ENCODE measurements at places on chromosomes 2 and 18. TPM values are rescaled to one million over a fixed set of nuclear protein-coding genes. Genes with fewer than 3 reads are reported as not detected.

GRCh38 chr2:225002039-225002655 is 40.1 kb downstream of the DOCK10 start:
- DNase-seq: no peak
- no peak overlapping the region for H3K27ac ChIP-seq
- H3K4me1 ChIP-seq: no peaks in the 10 kb centered on the region
- no peak overlapping the region for H3K4me3 ChIP-seq

GRCh38 chr2:240502059-240502429 is 55.7 kb downstream of the ANKMY1 start:
- no peak for DNase-seq
- no peak overlapping the region for H3K4me3 ChIP-seq
- H3K4me1 ChIP-seq: no peaks in the 10 kb centered on the region
- no peaks in the 10 kb centered on the region for H3K36me3 ChIP-seq

DNA sequence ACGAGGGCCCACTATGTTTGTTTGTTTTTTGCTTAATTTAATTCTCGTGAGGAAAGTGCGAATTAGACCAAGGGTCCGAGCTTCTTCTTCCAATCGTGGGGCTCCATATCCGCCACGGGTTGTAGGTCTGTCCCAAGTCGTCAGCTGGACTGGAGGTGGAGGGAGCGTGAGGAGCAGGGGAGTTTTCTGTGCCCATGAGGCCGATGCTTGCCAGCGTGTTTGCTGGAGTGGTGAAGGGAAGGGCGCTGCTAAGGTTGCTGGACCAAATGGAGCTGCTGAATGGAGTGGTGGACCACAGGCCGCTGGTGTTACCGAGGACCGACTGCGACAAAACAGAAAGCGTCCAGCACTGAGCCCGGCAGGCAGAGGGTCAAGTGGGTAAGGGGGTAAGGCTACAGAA is 43.7 kb downstream of the ZAP70 start:
- no peak overlapping the region for H3K27ac ChIP-seq
- no peak overlapping the region for H3K4me3 ChIP-seq
- no peaks in the 10 kb centered on the region for H3K27me3 ChIP-seq
- no peaks in the 10 kb centered on the region for H3K4me1 ChIP-seq
- peak; percentile 25 for DNase-seq
- peaks cover 75% of the 10 kb centered on the region for H3K36me3 ChIP-seq

GRCh38 chr18:79560861-79561210 is 118.8 kb upstream of the CTDP1 start:
- no peak overlapping the region for H3K27ac ChIP-seq
- H3K27me3 ChIP-seq: no peaks in the 10 kb centered on the region
- no peak for DNase-seq
- no peaks in the 10 kb centered on the region for H3K36me3 ChIP-seq
- no peak overlapping the region for H3K4me3 ChIP-seq

GRCh38 chr2:217864963-217865772 is 137.6 kb downstream of the TNS1 start:
- peaks cover 13% of the 10 kb centered on the region for H3K4me1 ChIP-seq
- no peak overlapping the region for H3K27ac ChIP-seq
- no peak overlapping the region for H3K4me3 ChIP-seq
- no peak for DNase-seq
- H3K36me3 ChIP-seq: peaks cover 50% of the 10 kb centered on the region
- H3K27me3 ChIP-seq: no peaks in the 10 kb centered on the region

DNA sequence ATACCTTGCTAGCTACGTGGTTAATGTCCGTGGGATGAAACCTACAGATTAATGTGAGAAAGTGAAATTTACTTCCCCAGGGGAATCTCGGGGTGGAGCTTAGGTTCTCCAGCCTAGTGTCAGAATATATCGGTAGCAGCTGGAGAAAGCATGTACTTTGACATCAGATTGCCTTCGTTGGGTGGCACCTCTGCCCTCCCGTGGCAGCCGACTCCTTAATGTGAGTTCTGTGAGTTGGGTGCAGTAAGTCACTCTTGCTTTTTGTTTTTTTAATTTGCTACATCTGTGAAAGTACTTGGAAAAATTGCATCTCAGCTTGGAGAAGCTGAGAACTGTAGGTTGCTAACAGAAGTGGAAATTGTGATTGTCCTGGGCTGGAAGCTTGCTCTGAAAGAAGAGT is 3.6 kb downstream of the KLF11 start:
- peaks cover 59% of the 10 kb centered on the region for H3K36me3 ChIP-seq
- peaks cover 44% of the 10 kb centered on the region for H3K4me1 ChIP-seq
- H3K4me3 ChIP-seq: no peak overlapping the region
- no peak for DNase-seq
- H3K27ac ChIP-seq: peak overlapping the region; percentile 96

DNA sequence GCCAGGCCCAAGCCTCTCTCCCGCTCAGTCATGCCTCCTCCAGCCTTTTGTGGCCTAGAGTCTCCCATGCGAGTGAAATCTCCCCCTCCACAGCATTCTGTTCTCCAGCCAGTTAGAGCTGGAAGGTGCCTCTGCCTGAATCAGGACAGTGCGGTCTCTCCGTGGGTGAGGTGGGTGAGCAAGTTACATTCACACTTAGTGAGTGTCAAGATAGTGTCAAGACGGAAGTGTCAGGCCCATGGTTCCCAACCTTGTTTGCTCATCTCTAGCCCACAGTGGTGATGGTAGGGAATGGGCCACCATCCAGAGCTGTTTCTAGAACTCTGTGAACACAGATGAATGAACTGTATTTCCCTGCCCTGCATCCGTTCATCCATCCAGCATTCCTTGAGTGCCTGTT is 59.5 kb downstream of the LPIN1 start:
- peaks cover 46% of the 10 kb centered on the region for H3K36me3 ChIP-seq
- no peaks in the 10 kb centered on the region for H3K27me3 ChIP-seq
- no peak for DNase-seq
- H3K4me1 ChIP-seq: no peaks in the 10 kb centered on the region

DNA sequence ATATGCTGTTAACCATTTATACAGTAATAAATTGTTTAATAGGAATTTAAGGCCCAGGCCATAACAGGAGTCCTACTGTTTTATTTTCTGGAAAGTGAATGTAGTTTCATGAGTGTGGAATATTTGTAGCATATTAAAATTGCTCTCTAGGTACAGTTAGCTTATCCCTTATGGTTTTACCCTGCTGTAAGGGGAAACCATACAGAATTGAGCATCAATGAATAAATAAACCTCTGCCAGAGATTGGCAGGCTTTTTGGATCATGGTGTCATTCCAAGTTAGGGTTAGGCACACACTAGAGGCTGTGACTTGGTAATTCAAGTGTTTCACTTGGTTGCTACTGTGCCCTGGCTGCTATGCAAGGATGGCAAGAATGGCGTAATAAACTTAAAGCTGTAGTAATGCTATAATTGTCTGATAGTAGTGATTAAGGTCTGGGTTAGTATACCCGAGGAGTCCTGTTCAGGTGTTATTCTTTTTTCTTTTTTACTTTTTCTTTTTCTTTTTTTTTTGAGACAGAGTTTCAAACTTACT is 30.4 kb downstream of the BMPR2 start:
- no peak overlapping the region for H3K27ac ChIP-seq
- H3K36me3 ChIP-seq: no peaks in the 10 kb centered on the region
- no peak overlapping the region for H3K4me3 ChIP-seq
- H3K4me1 ChIP-seq: peaks cover 45% of the 10 kb centered on the region

DNA sequence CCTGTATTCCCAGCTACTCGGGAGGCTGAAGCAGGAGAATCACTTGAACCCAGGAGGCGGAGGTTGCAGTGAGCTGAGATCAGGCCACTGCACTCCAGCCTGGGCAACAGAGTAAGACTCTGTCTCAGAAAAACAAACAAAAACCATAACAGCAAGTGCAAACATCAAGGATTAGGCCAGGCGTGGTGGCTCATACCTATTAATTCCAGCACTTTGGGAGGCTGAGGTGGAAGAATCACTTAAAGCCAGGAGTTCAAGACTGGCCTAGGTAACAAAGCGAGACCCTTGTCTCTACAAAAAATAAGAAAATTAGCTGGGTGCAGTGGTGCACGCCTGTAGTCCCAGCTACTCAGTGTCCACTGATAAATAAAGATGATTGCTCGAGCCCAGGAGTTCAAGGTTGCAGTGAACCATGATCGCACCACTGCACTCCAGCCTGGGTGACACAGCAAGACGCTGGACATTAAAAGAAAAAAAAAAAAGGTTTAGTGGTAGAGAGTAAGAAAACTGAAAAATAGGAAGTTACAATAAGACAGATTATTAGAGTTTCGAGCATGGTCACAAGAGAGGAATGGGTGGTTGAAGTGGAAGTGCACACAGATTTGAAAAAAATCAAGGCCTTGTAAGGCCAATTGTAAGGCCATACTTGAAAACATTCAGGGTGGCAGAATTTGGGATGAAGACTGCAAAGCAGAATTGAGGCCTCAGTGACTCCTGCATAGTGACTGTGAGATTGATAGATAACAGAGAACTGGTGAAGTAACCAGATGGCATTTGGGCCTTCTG is 6.4 kb upstream of the KCMF1 start:
- H3K27ac ChIP-seq: no peak overlapping the region
- peaks cover 23% of the 10 kb centered on the region for H3K4me1 ChIP-seq
- no peak overlapping the region for H3K4me3 ChIP-seq
- H3K27me3 ChIP-seq: no peaks in the 10 kb centered on the region

- no peaks in the 10 kb centered on the region for H3K36me3 ChIP-seq
- H3K4me3 ChIP-seq: no peak overlapping the region
- no peak overlapping the region for H3K27ac ChIP-seq
- no peaks in the 10 kb centered on the region for H3K4me1 ChIP-seq
Observed at GRCh38 chr2:224938651-224939182, 103.6 kb downstream of the DOCK10 start.

DNA sequence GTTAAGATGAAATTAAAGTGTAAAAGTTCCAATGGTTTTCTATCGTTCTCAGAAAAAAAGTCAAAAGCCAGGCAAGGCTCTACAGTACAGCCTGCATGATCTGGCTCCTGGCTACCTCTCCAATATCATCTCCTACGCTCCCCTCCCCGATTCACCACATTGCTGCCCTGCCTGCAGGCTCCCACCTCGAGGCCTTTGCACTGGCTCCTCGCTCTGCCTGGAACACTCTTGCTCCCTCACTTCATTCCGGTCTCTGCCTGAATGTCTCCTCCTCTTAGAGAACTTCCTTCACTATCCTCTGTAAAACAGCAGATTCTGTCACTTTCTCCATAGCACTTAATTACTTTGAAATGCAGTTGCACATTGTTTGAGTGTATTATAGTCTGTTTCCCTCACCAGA is 72.5 kb downstream of the KLF7 start:
- peaks cover 41% of the 10 kb centered on the region for H3K4me1 ChIP-seq
- no peaks in the 10 kb centered on the region for H3K27me3 ChIP-seq
- no peak overlapping the region for H3K4me3 ChIP-seq
- H3K27ac ChIP-seq: no peak overlapping the region
- H3K36me3 ChIP-seq: peaks cover under 1% of the 10 kb centered on the region
- DNase-seq: no peak

DNA sequence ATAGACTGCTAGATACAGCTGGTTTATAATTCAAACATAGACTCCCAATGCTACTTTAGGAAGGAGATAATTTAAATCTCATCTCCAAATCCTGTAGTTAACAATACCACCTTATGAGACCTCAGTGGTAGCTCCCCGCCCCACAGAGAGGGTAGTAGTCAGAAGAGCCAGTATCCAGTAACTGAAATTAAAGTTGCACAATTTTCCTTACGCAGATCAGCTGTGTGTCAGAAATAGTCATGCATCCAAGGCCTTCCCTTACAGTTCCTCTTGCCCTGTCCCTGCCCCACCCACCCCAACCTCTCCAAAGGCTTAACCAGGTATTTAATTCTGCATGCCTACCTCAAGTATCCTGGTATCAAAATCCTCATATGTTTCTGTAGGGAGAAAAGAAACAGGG is 15.5 kb downstream of the MRPS5 start:
- H3K4me1 ChIP-seq: no peaks in the 10 kb centered on the region
- no peak for DNase-seq
- peaks cover 100% of the 10 kb centered on the region for H3K36me3 ChIP-seq
- no peak overlapping the region for H3K27ac ChIP-seq

GRCh38 chr2:120733238-120733932 is 2.3 kb upstream of the GLI2 start:
- no peaks in the 10 kb centered on the region for H3K36me3 ChIP-seq
- no peak for DNase-seq
- H3K4me1 ChIP-seq: peaks cover 32% of the 10 kb centered on the region
- no peaks in the 10 kb centered on the region for H3K27me3 ChIP-seq

GRCh38 chr2:187939180-187939579 is 352.5 kb upstream of the GULP1 start:
- H3K27me3 ChIP-seq: no peaks in the 10 kb centered on the region
- no peaks in the 10 kb centered on the region for H3K36me3 ChIP-seq
- no peak for DNase-seq
- H3K4me1 ChIP-seq: no peaks in the 10 kb centered on the region

DNA sequence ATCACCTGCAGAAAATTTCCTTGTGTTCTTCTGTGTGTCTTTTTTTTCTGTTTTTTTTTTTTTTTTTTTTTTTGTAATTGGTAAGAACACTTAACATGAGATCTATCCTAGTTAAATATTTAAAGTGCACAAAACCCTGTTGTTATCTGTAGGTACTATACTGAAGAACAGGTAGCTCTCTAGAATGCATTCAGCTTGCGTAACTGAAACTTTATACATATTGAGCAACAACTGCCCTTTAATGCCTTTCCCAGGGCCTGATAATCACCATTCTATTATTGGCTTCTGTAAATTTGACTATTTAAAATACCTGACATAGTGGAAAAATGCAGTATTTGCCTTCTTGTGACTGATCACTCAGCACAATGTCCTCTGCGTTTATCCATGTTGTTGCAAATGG is 701.8 kb downstream of the SUCLG1 start:
- no peak overlapping the region for H3K27ac ChIP-seq
- DNase-seq: no peak

DNA sequence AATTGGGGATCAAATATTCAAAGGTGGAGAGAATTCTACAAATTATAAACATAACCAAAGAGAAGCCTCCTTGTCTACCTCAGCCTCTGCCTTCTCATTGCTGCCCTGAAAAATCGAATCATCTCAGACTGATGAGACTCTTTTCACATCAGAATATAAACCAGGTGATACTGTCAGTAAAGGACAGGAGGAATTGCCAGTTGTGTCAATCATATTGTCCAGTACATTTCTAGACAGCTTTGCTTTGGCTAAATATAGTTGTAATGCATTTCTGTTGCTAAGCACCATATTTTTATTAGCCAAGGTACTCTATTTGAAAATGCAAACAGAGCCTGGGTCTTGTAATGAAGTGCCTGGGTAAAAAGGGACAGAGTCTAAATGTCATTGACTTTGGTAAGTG is 92.6 kb upstream of the TLK1 start:
- no peak overlapping the region for H3K27ac ChIP-seq
- H3K36me3 ChIP-seq: no peaks in the 10 kb centered on the region
- H3K27me3 ChIP-seq: no peaks in the 10 kb centered on the region
- DNase-seq: no peak

GRCh38 chr2:40758401-40759155 is 306.7 kb upstream of the SLC8A1 start:
- H3K4me3 ChIP-seq: no peak overlapping the region
- H3K27me3 ChIP-seq: no peaks in the 10 kb centered on the region
- DNase-seq: no peak
- H3K4me1 ChIP-seq: no peaks in the 10 kb centered on the region

DNA sequence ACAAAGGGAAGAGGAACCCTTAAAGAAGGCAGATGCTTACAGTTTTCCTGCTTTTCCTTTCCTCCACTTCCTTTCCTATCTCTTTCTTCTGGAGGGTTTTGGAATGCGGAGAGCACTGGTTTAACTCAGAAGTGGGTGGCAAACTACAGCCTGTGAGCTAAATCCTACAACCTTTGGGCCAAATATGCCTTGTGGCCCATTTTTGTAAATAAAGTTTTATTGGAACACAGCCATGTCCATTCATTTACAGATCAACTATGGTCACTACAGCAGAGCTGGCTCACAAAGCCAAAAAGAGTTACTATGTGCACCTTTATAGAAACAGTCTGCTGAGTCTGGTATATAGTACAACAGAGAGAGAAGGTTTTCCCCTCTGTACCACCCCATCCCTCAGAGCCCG is 69.1 kb downstream of the CCDC93 start:
- no peak overlapping the region for H3K27ac ChIP-seq
- no peaks in the 10 kb centered on the region for H3K4me1 ChIP-seq
- no peaks in the 10 kb centered on the region for H3K27me3 ChIP-seq
- peaks cover 21% of the 10 kb centered on the region for H3K36me3 ChIP-seq
- H3K4me3 ChIP-seq: no peak overlapping the region
- no peak for DNase-seq

DTNA gene
- 19.2 TPM for total RNA-seq
